ENCODE measurements at places on chromosomes 12 and 14. TPM values are rescaled to one million over a fixed set of nuclear protein-coding genes. Genes with fewer than 3 reads are reported as not detected.

The PROX2 gene
- 2.3 TPM for total RNA-seq

The DBX2 gene
- not detected for total RNA-seq

The AKAP3 gene
- 0.69 TPM for total RNA-seq

The PPM1H gene
- 0.65 TPM for total RNA-seq

The RAD9B gene
- total RNA-seq, result 1.4 TPM

The LBHD2 gene
- total RNA-seq, result not detected

The RNASE7 gene
- total RNA-seq, result not detected

The RBMS2 gene
- total RNA-seq, result 3.7 TPM

The SPTB gene
- total RNA-seq, result not detected
